Spleen (tissue), 13 donors: ENCODE measurements at places on chromosomes 6 and 20.
A peak's percentile ranks its signal among the peaks of the same experiment; 100 is the strongest.

DNA sequence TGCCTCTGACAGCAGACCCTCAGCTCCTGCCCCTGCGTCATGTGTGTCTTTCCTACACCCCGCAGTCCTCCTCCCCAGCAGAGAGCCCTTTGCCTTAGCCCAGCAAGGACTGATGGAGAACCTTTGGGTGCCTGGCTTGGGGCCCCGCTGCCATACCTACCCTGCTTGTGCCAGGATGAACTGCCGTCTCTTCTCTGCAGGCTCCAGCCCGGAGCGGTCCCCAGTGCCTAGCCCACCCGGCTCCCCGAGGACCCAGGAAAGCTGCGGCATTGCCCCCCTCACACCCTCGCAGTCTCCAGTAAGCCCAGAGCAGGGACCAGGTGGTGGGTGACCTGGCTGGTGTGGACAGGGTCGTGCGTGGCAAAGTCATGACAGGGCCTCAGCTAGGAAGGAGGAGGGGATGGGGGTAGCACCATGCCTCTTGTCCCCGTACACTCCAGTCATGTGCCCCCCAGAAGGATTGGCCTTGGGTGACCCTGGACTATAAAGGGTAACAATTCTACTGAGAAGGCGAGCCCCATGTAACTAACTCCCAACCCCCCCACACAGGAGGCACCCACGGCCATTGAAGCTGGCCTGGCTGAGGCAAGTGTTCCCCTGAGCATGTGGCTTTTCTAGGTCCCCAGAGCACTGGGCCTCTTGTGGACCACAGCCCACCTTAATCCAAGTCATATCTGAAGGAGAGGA is 8.3 kb downstream of the HSPA12B start:
- DNase-seq = no peak

DNA sequence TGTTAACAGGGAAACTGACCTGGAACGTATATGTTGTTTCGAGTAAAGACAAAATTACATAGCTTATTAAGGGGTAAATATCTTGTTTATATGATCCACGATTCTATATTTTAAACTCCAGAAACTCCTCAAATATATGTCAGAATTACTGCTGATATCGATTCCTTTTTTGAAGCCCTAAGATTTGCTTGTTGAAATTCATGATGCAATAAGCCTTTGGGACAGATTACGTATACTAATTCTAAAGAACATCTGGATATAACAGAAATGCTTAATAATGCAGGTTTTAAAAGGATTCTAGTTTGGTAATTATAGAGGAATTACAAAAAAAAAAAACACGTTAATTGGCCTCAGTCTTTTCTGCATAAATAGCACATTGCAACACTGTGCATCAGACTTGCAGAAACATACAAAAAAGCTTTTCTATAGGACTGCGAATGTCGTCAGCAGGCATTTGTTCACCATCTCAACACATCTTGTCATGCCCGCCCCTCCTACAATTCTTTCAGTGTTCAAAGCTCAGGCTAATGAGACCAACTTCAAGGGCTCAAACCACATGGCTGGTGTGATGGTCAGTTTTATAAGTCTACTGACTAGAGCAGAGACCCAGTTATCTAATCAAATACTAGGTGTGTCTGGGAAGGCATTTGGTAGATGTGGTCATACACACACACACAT is 74.9 kb downstream of the AGPAT4 start:
- DNase-seq = no peak

- DNase-seq = no peak
Observed at GRCh38 chr20:43383026-43383795, 74.5 kb upstream of the SRSF6 start.

DNA sequence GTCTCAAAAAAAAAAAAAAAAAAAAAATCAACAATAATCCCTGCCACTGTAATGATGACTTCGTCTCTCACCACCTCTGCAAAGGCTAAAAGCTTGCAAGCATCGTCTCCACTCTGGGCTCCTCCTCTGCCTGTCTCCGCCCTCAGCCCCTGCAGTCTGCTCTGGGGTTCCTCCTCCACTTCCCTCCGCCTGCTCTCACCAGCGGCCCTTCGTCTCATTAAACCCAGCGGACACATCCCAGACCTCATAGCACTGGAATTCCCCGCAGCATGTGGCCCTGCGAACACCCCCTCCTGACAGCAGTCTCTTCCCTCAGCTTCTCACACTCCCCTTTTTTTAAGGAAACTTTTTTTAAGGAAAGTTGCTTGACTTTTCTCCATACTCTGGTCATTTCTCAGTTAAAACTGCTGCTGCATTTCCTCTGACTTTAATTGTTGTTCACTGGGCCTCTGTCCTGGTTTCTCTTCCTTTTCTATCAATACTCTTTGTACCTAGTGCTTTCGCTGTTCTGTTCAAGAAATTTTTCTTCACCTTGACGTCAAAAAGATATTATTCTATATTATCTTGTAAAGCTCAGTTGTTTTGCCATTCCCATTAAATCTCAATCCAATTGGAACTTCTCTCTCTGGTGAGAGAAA is 70.9 kb upstream of the PLEKHG1 start:
- DNase-seq = peak; percentile 85

DNA sequence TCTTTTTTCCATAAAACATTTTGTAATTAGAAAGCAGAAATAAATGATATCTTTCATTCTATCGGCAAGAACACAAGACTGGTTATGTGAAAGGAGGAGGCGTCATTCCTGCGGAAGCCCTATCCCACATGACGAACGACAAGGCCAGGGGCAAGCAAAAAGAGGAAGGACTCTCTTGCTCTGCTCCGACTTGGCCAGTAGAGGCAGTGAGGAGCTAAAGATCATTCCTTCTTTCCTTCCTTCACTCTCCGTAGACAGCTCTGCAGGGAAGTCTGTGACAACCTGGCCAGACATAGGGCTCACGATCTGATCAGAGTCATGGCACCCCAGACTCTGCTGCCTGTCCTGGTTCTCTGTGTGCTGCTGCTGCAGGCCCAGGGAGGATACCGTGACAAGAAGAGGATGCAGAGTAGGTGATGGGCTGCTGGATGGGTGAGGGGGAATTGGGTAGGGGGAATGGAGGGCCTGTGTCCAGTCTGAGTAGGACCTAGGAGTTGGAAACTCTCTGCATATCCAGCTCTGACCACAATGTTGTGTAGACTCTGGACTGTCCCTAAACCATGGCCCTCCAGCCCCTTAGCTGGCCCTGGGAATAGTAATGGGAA is at the start of gene WFDC10A:
TSS of gene WFDC10A (plus strand) at position 244 of the 605 bp plus-strand sequence. CDS start at position 319, 75 bp downstream.
- no peak for DNase-seq

- DNase-seq = no peak
Observed at GRCh38 chr6:38141716-38142115, 322.2 kb downstream of the ZFAND3 start.

GRCh38 chr6:55499591-55499990 is 79.4 kb downstream of the HMGCLL1 start:
- DNase-seq = no peak

DNA sequence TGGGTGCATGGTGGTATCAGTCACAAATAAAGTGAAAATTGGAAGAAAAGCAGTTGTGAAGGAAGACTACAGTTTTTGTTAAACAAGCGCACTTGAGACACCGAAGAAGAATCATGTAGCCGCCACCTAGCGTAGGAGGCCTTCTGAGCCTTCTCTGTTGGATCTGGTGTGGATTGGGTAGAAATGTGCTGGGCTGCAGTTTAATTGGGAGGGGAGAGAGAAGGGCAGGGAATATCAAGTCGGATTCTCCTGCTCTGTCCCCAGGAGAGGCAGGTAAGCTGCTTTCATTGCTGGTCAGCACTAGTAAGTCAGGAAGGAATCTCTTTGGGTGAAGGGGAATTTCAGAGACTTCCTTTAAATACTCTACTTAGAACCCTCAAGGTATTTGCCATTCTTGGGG is 1.2 kb upstream of the FABP7 start:
- no peak for DNase-seq

DNA sequence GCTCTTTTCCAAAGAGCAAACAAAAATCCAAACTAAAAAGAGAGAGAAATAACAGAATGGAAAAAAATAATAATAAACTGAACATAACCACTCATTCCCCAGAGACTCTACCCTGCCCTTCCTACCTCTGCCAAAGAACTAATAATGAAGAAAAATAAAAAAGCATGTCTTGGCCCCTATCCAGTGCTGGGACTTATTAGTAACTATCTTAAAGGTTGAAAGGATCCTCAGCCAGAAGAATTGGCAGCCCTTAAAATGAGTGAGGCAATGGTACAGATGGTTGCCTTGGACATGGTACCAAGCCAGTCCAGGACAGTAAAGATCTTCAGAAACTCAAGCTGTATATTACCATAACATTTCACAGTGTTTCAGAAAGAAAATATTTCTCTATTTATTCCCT is 279.3 kb downstream of the HACE1 start:
- DNase-seq = no peak

DNA sequence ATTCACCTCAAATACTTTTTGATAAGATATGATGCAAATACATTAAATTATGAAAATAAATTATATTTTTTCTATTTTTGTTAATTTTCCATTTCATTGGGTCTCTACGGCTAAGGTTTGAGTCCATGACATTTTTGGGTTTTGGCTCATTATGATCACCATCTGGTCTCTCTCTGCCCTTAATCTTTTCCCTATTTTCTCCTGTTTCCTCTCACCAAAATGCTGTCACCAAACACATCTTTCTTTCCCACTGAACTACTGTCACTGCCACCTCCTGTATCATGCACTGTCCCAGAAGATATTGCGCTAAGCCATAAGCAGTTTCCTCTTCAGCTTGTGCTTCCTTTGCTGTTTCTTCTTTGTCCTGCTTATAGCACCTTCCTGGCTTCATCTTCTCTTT is 42.0 kb upstream of the OGFRL1 start:
- no peak for DNase-seq

- no peak for DNase-seq
Observed at GRCh38 chr6:5158180-5158579, 73.0 kb downstream of the PPP1R3G start.

DNA sequence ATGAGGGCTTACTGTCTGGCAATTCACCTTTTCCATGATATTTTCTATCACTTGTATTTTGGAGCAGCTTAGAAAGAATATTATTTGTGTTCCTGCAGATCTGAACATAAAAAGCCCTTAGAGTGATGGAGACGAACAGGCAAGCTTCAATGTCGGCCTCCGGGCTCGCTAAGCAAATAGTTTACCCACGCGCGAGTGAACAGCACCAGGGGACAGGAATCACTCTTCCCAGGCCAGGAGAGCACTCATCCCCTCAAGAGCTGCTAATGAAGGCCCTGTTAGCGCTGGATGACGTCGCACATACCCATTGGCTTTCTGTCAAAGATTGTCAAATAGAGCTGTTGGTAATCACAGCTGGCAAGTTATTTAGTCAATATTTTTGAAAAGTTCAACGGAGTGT is 395.7 kb downstream of the ZFAND3 start:
- DNase-seq = no peak

DNA sequence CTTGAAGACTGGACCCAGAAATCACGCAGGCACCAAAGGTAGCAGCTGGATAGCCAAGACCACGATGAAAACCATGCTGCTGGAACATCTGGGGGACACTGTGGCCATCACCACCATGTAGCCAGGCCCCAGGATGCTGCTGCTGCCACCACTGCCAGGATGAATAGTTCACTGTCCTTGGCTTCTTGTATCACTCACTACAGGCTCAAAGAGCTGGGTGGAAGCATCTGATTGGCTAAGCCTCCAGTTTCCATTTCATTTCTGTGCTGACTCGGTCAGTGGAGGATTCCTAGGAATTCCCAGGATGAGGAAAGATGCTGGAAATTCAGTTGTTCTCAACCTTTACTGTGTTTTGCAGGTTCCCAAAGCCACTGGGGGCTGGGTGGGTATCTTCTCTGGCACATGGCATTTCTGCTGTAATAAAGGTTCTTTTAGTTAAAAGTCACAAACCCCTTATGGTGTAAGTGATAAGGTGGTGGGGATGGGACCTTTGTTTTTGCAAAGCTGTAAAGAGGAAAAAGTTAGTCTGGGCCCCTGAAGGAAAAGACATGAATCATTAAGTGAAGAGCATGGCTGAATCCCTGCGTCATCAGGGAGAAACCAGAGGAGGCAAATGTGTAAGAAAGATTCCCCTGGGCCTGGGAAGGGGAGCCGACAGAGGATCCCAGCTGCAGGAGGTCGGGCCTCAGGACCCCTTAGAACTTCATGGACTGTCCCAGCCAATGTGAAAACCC is 75.6 kb upstream of the RNF24 start:
- DNase-seq = no peak

DNA sequence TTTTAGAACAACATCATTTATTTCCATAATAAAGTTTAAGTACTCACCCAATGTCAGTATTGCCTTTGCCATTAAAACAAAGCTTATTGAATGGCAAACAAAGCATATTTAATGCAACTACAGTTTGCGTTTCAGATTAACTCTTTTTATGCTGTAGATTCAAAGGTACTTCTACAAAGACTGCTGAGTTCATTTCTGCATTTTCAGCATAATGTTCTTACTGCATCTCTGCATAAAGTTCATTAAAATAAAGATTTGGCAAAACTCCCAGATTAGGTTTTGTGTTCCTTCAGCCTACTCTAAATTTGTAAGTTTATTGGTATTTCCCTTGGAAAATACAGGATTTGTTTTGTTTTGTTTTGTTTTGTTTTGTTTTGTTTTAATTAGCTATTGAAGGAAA is 359.4 kb downstream of the ADGRB3 start:
- no peak for DNase-seq

GRCh38 chr6:126180585-126180984 is 159.3 kb upstream of the CENPW start:
- no peak for DNase-seq

- no peak for DNase-seq
Observed at GRCh38 chr6:46438245-46438644, 53.0 kb downstream of the RCAN2 start.

- no peak for DNase-seq
Observed at GRCh38 chr6:104187616-104188015, 672.1 kb downstream of the HACE1 start.

DNA sequence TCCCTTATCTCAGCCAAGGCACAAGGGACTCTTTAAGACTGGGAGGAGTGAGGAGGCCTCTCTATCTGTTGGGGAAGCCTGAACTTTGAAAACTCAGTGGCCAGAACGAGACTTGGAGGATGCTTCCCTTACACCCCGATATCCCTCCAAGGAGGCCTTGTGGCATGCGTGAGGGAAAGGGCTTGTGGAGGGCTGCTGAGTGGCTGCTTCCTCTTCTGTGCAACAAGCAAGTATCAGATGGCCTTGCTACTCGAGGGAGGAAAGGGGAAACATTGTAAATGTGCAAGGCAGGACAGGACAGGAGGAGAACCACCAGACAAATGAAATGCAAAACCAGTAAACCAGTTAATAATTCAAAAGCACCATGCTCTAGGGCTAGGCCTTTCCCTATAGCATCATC is 306.5 kb upstream of the MAP3K7 start:
- no peak for DNase-seq
